ENCODE measurements at places on chromosomes 7 and 10.

- no peak for DNase-seq
Measured at GRCh38 chr10:120975868-120976225, 124.7 kb downstream of the WDR11 start.

DNA sequence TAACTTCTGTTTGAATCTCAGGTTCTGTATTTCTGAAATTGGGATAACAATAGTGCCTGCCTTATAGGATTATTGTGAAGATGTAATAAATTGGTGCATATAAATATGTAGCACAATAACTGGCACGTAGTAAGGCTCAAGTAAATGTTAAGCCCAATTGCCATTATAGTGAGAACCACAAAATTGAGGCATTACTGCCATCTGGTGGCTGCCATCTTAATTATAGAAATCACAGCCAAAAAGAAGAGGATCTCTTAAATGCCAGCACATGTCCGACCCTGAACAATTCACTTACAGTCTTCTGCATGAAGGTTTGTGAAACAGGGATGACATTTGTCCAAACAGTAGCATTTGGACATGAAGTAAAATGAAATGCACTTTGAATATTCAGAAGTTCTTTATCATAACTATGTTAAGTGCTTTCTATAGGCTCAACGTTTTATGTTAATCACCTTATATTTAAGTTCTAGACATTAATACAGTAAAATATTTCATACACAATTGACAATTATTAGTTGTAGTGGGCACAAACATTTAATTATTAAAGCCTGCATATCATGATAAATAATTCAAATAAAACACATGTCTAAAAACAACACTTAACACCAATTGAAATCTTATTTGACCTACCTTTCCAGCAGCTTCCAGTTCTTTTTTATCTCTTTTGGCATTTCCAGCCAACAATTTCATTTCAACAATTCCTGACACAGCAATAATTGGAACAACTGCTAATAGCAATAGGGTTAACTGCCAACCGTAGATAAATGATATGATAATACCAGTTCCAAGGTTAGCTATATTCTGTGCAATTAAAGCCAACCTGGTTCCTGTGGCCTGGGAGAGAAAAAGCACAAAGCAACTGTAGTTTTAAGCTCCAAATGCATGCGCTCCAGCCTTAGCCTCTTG is 58.5 kb downstream of the ABCB4 start:
- no peak for DNase-seq

DNA sequence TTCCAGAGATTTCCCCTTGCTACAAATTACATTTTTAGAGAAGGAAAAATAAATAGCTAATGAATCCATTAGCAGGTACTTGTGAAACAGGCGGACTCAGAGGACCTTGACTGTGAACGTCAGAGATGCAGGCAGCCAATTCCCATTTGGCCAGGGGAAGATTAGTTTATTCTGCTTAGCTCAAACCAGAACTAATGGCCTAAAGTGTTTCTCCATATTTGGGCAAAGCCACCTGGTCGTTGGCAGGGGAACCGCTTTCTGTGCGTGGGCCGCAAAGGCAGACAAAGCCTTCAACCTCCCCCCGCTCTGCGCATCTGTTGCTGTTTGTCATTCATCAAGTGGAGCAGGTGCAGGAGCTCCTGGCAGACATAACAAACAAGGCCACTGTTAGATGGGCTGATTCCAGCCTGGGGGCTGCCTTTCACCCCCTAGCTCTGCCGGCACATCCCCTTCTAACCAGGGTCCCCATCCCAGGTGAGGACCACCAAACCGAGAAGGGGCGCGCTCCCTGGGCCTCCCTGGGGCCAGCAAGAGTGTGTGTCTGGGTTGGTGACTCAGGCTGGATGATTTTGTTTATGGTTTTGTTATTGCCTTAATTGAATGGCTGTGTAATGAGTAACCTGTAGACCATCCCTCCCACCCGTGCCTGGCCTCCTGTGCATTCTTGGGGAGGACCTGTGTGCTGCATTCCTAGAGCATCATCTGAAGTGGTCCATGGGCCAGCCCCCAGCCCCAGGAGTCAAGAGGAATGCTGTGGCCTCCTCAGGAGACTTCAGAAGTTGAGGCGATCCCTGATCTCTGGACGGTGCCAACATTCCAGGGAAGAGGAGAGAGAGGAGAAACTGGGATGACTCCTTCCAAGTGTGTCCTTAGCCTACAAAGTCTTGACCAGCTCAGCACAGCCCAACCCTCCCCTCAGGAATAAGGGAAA is 14.5 kb upstream of the CPA1 start:
- peak; percentile 99 for DNase-seq

- no peak for DNase-seq
Measured at GRCh38 chr7:2354939-2355704, 495 bp downstream of the EIF3B start.

DNA sequence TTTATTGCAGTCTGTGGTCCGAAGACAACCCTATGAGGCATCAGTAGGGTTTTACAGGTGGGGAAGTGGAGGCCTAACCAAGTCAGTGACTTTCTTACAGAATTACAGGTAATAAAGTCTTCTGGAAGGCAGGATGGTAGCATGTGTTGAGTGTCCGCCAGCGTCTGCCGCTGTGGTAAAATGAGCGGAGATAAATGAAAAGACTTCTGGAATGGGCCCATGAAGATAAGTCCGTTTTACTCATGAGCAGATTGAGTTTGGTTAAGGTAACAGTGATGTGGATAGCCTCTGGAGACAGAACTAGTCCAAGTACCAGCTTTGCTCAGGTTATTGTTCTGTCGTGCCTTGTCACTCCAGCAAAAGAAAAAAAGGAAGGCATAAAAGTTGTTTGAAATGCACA is 966 bp downstream of the FBH1 start:
- no peak for DNase-seq

- no peak for DNase-seq
Measured at GRCh38 chr10:109866995-109867635, 56.2 kb downstream of the XPNPEP1 start.

DNA sequence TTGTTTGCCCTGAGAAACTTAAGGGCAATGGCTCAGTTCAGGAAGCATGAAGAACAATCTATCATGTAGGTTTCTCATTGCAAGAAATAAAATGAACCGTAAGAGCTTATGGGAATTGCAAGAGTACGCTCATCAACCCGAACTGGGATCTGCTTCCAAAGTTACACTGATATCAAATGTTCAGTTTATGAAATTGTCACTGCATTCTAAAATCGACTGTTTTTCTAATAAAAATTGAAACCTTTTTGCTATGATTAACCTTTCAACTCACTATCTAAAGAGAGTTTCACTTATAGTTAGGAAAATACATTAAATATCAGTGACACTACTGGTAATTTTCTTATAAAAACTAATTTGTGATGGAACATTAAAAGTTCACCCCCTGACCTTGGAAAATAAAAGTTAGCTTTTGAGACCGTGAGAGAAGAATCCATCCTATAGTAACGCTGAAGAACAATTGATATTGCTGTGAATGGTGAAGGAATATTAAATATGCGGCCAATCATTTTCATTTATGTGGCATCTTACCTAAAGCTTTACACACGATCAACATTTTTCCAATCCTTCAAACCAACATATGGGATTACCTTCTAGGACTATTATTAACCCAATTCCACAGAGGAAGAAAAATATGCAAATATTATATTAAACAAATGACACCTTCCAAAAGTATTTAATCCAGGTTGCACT is 2.2 kb downstream of the MEOX2 start:
- no peak for DNase-seq

DNA sequence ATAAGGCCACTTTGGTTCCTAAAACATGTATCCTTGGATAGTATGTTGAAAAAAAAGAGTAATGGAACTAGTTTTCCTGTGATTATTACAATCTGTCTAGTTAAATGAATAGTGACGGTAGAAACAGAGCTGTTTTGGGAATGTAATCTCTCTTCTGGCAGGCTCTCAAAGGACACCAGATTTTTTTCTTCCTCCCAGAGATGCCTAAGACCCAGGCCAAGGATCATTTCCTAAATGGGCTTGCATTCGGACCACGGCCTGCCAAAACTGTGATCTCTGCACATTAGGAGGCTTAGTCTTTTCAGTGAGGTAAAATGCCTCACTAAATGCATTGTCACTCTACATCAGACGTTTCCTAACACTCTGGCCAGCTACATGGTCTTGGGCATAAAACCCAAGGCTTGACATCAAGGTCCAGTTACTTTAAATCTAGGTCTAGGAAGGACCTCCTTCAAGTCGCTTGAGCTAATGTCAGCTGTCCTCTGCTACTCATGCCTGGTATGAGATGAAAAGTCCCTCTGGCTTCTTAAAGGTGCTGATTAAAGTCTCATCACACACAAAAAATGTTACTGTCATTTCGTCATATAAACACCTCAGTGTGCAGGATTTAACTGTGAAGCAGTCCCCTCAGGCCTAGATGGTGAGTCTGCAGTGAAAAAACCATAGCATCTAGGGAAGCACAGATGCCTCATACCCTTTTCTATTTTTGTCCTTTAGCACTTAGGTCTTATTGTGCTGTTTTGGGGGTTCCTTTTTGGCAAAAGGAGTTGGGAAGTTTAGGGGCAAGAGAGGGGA is 47.7 kb downstream of the DLD start:
- no peak for DNase-seq

GRCh38 chr10:437698-438490 is 251.6 kb downstream of the DIP2C start:
- no peak for DNase-seq

- no peak for DNase-seq
Measured at GRCh38 chr10:91103384-91104192, 116.9 kb upstream of the PCGF5 start.

DNA sequence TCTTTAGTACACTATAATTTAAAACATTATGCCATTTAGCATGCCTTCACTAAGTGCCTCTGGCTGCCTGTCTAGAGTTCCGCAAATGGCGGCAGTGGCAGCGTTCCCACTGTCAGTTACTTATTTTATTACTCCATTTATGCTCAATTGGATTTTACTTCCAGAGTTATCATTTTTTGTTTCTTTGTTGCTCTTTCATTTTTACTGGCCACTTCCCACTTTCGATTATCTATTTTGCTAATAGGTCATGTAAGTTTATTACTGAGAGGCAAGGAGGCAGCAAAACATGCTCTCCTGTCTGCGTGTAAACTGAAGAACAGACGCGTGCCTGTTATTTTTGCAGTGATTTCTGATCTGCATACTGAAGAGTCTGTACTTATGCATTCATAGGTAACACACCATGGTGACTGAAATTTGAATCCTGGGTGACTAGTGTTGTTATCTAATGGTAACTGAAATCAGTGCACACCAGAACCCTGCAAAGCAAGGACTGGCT is 23.1 kb downstream of the KDM7A start:
- DNase-seq, result peak; percentile 10

GRCh38 chr7:151498495-151498894 is 21.2 kb downstream of the RHEB start:
- DNase-seq, result no peak

GRCh38 chr7:93914581-93915066 is 6.9 kb upstream of the GNG11 start:
- no peak for DNase-seq

DNA sequence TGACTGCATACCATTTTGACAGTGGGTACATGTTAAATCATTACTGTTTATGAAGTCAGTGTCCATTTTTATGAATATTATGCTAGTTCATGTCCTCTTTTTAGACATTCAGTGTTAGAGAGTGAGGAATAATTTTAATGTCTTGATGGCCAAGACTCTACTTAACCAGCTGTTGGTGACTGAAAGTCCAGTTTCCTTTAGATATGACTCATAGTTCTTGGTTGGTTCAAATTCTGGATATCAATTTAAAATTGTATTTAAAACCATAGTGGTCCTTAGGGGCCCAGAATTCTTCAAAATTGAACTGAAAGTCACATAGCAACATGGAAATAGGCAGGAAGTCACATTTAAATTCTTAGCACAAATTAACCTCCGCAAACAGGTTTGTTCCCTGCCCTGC is 196.5 kb upstream of the PRPS1L1 start:
- no peak for DNase-seq

DNA sequence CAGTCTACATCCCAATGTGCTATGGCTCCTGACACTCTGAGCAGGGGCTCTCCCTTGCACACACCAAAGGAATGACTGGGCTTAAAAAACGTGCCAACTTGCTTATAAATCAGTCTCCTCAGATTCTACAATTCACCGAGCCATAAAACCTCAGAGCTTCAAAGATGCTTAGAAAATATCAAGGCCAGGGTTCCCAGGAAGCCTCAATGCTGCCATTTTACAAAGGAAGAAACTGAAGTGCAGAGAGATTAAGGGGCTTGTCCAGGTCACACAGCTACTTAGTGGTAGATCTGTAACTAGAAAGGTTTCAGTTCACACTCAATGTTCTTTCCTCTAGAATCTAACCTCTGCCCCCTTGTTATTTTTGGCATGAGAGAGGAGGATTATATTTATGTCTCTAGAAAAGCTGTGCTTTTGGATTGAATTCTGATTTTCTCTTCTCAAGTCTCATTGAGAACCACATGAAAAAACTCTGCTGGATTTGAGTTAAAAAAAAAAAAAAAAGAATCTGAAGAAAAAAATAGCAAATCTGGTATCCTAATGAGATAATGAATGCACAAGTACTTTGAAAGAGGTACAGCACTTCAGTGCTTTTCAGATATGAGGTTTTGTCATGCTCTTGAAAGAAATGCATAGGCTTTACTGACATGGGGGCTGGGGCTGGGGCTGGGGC is 22.3 kb upstream of the TSPAN33 start:
- no peak for DNase-seq

DNA sequence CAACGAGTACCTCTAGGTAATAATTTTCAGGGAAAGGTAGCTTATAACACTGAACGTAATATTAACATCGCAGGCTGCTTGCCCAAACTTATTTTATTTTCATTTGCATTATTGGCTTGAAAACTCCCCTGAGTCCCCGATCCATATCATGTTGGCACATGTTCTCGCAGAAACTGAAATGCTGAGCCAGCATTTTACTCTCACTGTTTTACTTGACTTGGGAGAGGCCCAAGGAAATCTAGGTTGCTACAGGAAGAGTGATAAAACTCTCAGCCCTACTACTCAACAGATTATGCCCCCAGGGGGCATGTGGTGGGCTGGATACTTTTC is 183.5 kb upstream of the HABP2 start:
- no peak for DNase-seq

DNA sequence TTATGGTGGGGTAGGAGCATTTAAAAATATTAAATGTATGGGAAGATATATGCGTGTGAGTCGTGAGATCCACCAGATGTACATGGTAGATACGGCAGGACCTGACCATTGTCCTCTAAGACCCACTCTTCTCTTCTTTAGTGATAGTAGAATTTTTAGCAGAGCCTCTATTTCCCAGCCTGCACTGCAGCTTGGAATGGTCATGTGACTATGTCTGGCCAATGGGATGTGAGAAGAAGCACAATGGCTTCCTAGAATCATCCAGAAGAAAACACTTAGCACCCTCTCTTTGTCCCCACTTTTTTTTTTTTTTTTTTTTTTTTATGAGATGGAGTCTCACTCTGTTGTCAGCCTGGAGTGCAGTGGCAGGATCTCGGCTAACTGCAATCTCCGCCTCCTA is 86.6 kb upstream of the CYTH3 start:
- no peak for DNase-seq

- no peak for DNase-seq
Measured at GRCh38 chr7:105712877-105713276, 131.6 kb upstream of the EFCAB10 start.

Measured in NCI-H1436 treated with DMSO at 0.1 percent for 48 hours (cell line).